Right ventricle myocardium inferior (tissue), 1 donor: ENCODE measurements at places on chromosomes 4 and X. TPM values are rescaled to one million over a fixed set of nuclear protein-coding genes. Genes with fewer than 3 reads are reported as not detected.
A peak's percentile ranks its signal among the peaks of the same experiment; 100 is the strongest.

- peak; percentile 71 for DNase-seq
Measured at GRCh38 chr4:88728146-88728545, 30.5 kb upstream of the NAP1L5 start.

XK gene
- total RNA-seq: 8.7 TPM

GPR173 gene
- 0.35 TPM for total RNA-seq

DNA sequence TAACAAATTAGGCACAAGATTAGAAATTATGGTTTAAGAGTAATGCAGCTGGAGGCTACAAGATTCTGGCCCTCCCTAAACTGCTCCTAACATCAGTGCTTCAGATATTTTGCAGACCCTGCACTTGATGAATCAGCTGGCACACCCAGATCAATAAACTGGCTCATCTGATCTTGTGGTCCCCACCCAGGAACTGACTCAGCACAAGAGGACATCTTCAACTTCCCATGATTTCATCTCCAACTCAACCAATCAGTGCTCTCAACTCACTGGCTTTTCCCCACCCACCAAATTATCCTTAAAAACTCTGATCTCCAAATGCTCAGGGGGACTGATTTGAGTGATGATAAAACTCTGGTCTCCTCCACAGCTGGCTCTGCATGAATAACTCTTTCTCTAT, 21.7 kb upstream of the TMEM33 start:
- no peak for DNase-seq

IL1RAPL1 gene
- 4.0 TPM for total RNA-seq

DNA sequence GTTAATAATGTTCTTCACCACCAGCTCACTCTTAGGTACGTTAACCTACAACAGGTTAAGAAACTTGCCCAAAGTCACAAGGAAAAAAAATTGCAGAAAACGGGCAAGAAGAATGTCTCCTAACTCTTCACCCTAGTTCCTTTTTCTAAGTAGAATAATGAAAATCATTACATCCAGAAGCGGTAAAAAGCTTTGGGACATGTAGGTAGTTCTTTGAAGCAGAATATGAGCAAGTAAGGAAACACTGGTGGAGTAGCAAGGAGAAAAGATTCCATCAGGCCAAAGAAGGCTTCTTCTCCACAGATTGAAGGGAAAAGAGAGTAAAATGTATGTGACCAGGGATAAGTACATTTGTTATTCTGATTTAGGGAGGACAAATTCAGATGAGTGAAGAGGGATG, 4.1 kb downstream of the CAMK2D start:
- DNase-seq: no peak
